Thymus (tissue), 14 donors: ENCODE measurements at places on chromosomes 4 and X.

DNA sequence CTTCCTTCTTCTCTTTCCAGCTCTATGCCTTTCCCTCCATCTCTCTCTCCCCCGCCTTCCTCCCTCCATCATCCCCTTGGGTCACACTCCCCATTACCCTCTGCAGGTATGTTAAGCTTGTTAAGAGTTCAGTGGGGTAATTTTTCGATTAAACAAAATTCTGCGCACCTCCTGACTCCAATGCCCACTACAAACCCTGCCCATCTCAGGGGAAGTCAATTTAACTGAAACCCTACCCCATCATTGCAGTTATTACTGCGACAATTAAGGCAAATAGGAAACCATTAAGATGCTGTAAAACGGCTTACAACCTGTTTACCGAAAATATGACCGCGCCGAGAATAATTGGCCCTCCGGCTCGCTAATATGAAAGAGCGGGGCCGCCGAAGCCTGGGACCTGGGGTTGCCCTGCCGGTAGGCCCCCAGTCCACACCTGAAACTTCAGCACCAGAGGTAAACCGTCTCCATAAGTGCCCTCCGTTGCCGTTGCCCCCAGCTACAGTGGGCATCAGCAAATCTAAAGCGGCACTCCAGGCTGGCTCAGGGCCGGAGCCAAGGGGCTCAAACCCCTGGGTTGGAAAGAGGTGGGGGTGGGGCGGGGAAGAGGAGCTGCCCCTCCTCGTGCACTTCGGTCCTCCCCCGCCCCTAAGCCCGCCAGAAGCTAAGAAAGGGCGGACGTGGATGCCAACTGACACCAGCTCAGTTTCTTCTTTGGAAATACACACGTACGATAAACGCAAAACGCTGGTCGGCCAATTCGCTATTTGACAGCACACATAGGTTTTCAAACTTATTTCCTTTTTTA, 4.8 kb downstream of the ARX start:
- no peaks in the 10 kb centered on the region for H3K36me3 ChIP-seq
- peaks cover 97% of the 10 kb centered on the region for H3K27me3 ChIP-seq

- no peaks in the 10 kb centered on the region for H3K27me3 ChIP-seq
- no peaks in the 10 kb centered on the region for H3K4me1 ChIP-seq
- no peak for DNase-seq
- H3K4me3 ChIP-seq = no peak overlapping the region
- no peaks in the 10 kb centered on the region for H3K36me3 ChIP-seq
- no peak overlapping the region for H3K27ac ChIP-seq
These were observed 98.2 kb downstream of the ARSJ start for GRCh38 chr4:113881256-113881655.

DNA sequence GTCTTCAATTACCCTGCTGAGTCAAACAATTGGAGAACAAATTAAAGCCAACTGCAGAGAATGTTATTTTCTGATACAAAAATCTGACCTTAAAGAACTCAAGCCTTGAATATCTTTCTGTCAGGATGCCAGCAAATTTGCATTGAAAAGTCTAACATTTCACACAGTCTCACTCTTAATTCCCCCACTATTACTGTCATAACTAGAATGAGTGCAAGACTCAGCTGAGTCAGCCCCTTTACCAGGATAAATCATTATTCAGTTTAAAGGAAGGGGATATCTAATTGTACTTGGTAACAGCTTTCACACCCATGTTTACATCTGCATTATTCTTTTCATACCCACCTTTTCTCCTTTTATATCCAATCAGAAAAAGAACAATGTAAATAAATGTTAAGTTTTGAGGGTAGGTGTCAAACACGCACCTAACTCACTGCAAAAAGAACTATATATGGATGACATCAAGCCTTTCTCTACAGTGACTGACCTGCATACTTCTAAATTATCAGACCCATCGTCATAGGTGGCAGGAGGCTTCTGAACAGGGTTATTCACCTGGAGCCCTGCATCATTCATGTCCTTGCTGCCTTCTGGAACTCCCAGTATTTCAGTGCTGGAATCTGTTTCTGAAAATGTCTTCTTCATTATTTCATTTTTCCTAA, 117.4 kb downstream of the TMA16 start:
- no peaks in the 10 kb centered on the region for H3K36me3 ChIP-seq
- H3K27ac ChIP-seq = no peak overlapping the region
- no peaks in the 10 kb centered on the region for H3K27me3 ChIP-seq
- DNase-seq = no peak

- no peak for DNase-seq
- no peak overlapping the region for H3K27ac ChIP-seq
- peaks cover 10% of the 10 kb centered on the region for H3K4me1 ChIP-seq
- H3K4me3 ChIP-seq = no peak overlapping the region
- no peaks in the 10 kb centered on the region for H3K36me3 ChIP-seq
These were observed 25.3 kb upstream of the GBA3 start for GRCh38 chr4:22667332-22667940.

- DNase-seq = no peak
- no peaks in the 10 kb centered on the region for H3K4me1 ChIP-seq
- no peak overlapping the region for H3K27ac ChIP-seq
- no peaks in the 10 kb centered on the region for H3K27me3 ChIP-seq
These were observed 239.3 kb downstream of the RPA4 start for GRCh38 chrX:97123001-97123400.

DNA sequence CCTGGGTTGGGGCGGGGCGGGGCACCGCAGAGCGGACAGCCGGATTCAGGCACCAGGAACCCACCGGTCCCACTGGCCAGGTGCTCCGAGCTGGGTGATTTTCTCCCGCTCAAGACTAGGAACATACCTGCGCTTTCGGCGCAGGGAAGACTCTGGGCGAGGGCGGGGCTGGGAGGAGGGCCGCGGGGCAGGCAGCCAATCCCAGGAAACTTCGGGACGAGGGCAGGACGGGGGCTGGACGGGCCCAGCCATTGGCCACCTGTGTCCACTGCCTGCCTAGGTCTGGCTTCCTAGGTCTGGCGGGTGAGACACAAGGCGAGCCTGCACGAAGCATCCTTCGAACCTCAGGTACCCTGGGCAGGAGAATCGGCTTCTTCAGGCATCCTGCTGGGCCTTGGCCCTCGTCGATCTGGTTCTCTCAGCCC, 274 bp upstream of the ERVMER34-1 start:
- DNase-seq = no peak
- no peaks in the 10 kb centered on the region for H3K36me3 ChIP-seq
- H3K27me3 ChIP-seq = peaks cover 46% of the 10 kb centered on the region
- H3K4me3 ChIP-seq = peak overlapping the region; percentile 19
- H3K4me1 ChIP-seq = no peaks in the 10 kb centered on the region

GRCh38 chrX:130330706-130331105, 9.0 kb upstream of the SLC25A14 start:
- no peaks in the 10 kb centered on the region for H3K36me3 ChIP-seq
- DNase-seq = peak; percentile 26
- H3K4me3 ChIP-seq = no peak overlapping the region
- H3K27me3 ChIP-seq = peaks cover 5% of the 10 kb centered on the region
- H3K27ac ChIP-seq = no peak overlapping the region

DNA sequence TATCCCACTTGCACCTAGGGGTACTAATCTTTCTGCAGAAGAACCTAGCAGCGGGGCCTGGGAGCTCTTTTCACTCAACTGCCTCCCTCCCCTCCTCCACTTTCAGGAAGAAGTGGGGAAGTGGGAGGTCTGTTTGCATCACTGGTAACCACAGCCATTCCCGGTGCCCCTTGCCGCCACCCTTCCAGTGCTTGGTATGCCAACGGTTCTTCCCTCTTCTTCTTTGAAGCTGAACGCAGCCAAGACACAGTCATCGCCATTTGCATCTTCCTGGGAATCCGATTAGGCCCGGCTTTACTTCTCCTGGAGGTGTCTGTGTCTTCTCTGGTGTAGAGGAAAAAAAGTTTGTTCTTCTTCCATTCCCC, 47.2 kb upstream of the RBPJ start:
- DNase-seq = no peak
- no peaks in the 10 kb centered on the region for H3K27me3 ChIP-seq
- H3K27ac ChIP-seq = no peak overlapping the region
- H3K4me1 ChIP-seq = peaks cover 11% of the 10 kb centered on the region
- no peaks in the 10 kb centered on the region for H3K36me3 ChIP-seq

DNA sequence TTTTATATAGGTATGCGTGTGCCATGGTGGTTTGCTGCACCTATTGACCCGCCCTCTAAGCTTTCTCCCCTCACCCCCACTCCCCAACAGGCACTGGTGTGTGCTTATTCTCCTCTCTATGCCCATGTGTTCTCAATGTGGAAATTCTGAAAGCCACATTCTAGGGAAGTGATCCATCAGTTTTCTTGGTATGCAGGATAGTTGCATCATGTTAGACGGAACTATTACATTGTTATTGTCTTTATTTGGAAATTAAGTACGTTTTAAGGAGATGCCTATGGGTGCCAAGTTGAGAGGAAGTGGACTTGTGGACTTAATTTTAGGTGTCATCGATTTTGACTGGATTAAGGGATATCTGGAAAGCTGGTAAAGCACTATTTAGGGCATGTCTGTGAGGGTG, 204.6 kb downstream of the RBM46 start:
- no peak for DNase-seq
- H3K4me3 ChIP-seq = no peak overlapping the region
- no peaks in the 10 kb centered on the region for H3K4me1 ChIP-seq
- no peaks in the 10 kb centered on the region for H3K36me3 ChIP-seq
- no peak overlapping the region for H3K27ac ChIP-seq

DNA sequence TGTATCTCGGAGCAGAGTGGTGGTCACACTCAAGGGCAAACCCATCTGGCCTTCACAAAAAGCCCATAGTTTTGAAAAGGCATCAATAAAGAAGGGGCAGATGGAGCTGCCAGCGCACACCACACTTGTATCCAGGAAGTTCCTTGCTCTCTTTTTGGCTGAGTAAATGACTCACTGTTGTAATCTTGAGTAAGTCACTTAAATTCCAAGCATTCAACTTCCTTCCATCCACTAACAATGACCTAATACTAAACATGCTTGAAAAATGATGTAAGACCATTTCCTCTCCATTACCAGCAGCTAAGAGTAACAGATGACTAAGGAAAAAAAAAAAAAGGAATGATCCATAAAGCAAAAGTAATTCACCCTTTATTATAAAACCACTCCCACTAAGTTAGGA, 32.4 kb upstream of the MYOZ2 start:
- H3K4me3 ChIP-seq = no peak overlapping the region
- H3K27me3 ChIP-seq = no peaks in the 10 kb centered on the region
- H3K4me1 ChIP-seq = no peaks in the 10 kb centered on the region
- no peak overlapping the region for H3K27ac ChIP-seq
- no peaks in the 10 kb centered on the region for H3K36me3 ChIP-seq
- DNase-seq = no peak
